Activated T-helper 2 cell treated with anti-CD3 and anti-CD28 coated beads, Interferon-gamma antibody, Interleukin-2, Interleukin-4, amounts not matched to agents 10 μg/mL and 5 μg/mL and 100 μg/mL, durations not matched to agents 14 hours and 24 hours and 36 hours (primary cell): ENCODE measurements at places on chromosomes 16 and 17. TPM values are rescaled to one million over a fixed set of nuclear protein-coding genes. Genes with fewer than 3 reads are reported as not detected.

GRCh38 chr17:28968231-28968913, 17.1 kb upstream of the PHF12 start:
- no peak for DNase-seq

DNA sequence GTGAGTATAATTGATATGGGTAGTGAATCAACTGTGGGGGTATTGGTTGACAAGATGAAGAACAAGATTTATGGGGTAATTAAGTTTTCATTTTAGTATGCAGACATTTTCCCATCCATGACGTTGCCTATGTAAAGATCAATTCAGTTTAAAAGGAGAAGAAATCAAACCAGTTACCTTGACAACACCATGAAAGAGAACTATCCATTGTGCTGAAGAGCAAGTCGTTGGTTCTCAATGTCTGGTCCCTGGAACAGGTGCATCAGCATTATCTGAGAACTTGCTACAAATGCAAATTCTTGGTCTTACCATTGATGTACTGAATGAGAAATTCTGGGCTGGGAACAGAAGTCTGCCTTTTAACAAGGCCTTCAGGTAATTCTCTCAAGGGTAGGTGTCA, 801 bp upstream of the OR4D2 start:
- no peak for DNase-seq

DNA sequence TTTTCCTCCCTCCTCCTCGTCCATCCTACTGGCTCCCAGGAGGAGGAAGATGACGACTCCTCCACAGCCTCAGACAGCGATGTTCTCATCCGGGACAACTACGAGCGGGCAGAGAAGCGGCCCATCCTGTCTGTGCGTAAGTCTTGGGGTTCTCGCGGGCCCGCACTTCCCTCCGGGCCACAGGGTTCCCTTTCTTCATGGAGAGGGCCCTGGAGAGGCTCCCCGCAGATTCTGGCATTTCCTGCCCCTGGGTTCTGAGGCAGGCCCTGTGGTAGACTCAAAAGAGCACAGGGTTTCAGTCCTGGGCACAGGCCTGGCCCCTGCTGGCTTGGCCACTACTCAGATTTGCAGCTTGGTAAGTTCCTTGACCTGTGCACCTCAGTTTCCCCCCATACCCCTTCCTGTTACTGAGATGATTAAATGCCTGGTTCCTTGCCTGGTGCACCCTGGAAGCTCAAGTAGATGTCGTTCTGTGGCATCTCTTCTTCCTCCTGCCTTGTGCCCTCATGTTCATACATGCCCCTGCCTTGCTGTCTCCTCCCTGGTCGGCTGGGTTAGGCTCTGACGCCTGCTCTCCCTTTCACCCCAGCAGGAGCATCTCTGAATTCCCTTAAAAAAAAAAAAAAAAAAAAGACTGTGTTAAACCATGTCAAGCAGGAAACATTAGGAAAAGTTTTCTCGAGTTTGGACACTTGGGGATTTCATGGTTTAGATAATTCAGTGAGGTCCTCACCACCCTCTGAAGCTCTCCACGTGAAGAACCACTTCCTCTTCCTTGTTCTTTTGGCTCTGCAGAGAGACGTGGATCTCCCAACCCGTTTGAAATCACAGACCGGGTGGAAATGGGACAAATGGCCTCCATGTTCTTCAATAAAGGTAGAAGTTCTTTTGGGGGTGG, 14.3 kb upstream of the NAT9 start:
- no peak for DNase-seq

PRSS27 gene
- 1.8 and 2.1 TPM in 2 replicates for total RNA-seq

- DNase-seq, result no peak
Measured at GRCh38 chr16:85606904-85607303, 6.2 kb upstream of the GSE1 start.

- DNase-seq, result no peak
Measured at GRCh38 chr16:66844009-66844341, 239 bp upstream of the CA7 start.

CCL8 gene
- total RNA-seq, result not detected in 2 replicates

GRCh38 chr17:41906465-41907184, 12.1 kb downstream of the ACLY start:
- DNase-seq, result no peak

MGAT5B gene
- total RNA-seq, result 0.55 TPM in 2 replicates

GRCh38 chr17:37176723-37177122, 199.1 kb upstream of the C17orf78 start:
- no peak for DNase-seq

- DNase-seq, result no peak
Measured at GRCh38 chr17:68384471-68384870, 72.8 kb downstream of the WIPI1 start.

- no peak for DNase-seq
Measured at GRCh38 chr17:48297825-48298224, 132.2 kb downstream of the SKAP1 start.

- peak; percentile 64 for DNase-seq
Measured at GRCh38 chr16:88781140-88782077, 3.6 kb downstream of the PIEZO1 start.

GRCh38 chr17:66904760-66905624, 59.5 kb upstream of the CACNG4 start:
- no peak for DNase-seq

GRCh38 chr17:74843352-74843627, 16.4 kb downstream of the GRIN2C start:
- DNase-seq, result no peak

GRCh38 chr16:17358846-17359245, 111.9 kb downstream of the XYLT1 start:
- DNase-seq, result no peak

IQCK gene
- total RNA-seq, result 0.89 and 1.0 TPM in 2 replicates
